ENCODE measurements at places on chromosomes 6 and 20.

- no peak overlapping the region for H3K27ac ChIP-seq
- H3K4me3 ChIP-seq: no peak overlapping the region
Measured at GRCh38 chr20:8986631-8987030, 82.3 kb upstream of the PLCB4 start.

DNA sequence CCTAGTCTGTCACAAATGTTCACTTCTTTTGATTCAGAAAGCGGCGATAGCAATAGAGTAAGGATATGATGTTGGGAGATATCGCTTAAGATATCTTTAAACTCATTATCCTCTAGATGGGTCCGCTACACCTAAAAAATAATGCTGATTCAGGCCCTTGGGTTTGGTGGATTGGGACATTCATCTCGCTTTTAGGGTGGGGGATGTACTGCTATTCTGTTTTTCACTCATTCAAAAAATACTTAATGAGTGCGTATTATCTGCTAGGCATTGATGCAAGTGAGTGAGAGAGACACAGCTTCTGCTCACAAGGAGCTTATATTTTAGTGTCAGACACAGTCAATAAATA, 118.3 kb upstream of the SUPT3H start:
- peaks cover 8% of the 10 kb centered on the region for H3K4me1 ChIP-seq
- DNase-seq: no peak
- H3K27ac ChIP-seq: no peak overlapping the region
- H3K4me3 ChIP-seq: no peak overlapping the region
- H3K36me3 ChIP-seq: peaks cover 3% of the 10 kb centered on the region

DNA sequence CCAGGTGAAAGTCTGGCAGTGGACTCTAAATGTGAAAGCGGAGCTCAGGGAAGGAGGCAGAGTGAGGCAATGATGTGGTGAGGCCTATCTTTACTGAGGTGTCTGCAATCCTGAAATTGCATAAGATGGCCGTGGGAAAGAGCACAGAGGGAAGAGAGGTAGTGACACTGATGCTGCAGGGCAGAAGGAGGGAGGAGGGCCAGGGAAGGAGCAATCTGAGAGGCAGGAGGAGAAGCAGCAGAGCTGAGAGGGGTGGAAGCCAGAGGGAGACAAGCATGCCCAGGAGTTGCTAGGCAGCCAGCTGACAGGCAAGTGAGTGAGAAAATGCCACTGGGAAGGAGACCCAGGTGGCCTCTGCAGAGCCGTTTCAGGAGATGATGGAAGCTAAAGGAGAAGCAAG, 97.4 kb upstream of the CNR1 start:
- no peaks in the 10 kb centered on the region for H3K36me3 ChIP-seq
- H3K27me3 ChIP-seq: no peaks in the 10 kb centered on the region
- H3K27ac ChIP-seq: no peak overlapping the region
- no peaks in the 10 kb centered on the region for H3K4me1 ChIP-seq
- no peak overlapping the region for H3K4me3 ChIP-seq
- no peak for DNase-seq

DNA sequence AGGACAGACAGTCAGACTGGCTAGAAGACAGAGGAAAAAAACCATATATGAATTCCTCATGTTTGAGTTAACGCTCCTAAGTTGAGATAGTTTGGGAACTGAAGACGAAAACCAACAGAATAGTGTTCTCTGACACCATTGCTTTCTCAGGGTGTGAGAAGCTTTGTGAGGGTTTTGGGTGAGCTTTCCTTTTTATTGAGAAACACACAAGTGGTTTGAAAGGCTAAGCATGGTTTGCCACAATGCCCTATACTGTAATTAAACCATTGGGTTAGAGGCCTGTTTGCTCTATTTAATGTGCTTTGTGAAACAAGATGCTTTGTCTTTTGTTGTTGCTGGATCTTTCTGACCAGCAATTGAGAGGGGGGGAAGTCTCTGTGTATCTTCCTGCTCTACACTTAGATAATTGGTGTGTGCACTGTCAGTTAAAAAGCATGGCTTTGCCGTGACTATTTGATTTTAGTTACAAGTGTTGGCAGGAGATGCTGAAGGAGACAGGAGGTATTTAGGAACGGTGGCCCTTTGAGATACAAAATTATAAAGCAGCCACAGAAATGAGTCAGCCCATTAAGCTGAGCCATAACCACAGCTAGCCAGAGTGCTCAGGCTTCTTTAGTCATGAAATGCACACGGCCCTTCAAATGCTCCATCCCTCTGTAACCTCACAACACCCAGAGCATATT, 273.0 kb upstream of the PREP start:
- no peak overlapping the region for H3K27ac ChIP-seq
- peak; percentile 91 for DNase-seq
- H3K27me3 ChIP-seq: no peaks in the 10 kb centered on the region
- H3K36me3 ChIP-seq: no peaks in the 10 kb centered on the region
- no peak overlapping the region for H3K4me3 ChIP-seq

GRCh38 chr6:111753573-111753972, 119.7 kb downstream of the FYN start:
- no peak overlapping the region for H3K27ac ChIP-seq
- no peaks in the 10 kb centered on the region for H3K27me3 ChIP-seq
- H3K4me3 ChIP-seq: no peak overlapping the region
- no peaks in the 10 kb centered on the region for H3K36me3 ChIP-seq

DNA sequence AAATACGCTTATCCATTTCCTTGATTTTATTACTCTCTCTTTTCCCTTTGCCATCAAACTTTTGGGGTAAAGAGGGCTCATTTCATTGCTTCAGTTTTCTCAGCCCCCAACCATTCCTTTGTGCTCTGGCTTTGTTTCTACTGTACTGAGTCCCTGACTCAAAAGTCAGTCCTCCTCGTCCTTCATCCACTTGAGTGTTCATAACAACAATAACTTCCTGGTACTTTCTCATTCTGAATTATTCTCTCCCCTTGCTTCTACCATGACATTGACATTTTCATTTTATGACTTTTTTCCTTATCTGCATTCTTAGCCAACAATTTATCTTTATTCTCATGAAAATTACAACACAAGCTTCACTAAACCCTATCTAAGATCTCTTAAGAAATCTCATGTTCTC, 911 bp downstream of the ENPP3 start:
- H3K27ac ChIP-seq: no peak overlapping the region
- no peak for DNase-seq
- peaks cover 3% of the 10 kb centered on the region for H3K4me1 ChIP-seq
- no peaks in the 10 kb centered on the region for H3K27me3 ChIP-seq
- no peak overlapping the region for H3K4me3 ChIP-seq

- no peaks in the 10 kb centered on the region for H3K36me3 ChIP-seq
- no peak overlapping the region for H3K27ac ChIP-seq
- no peaks in the 10 kb centered on the region for H3K4me1 ChIP-seq
- H3K4me3 ChIP-seq: no peak overlapping the region
- peaks cover 20% of the 10 kb centered on the region for H3K27me3 ChIP-seq
Measured at GRCh38 chr20:40741507-40742106, 52.6 kb upstream of the MAFB start.

DNA sequence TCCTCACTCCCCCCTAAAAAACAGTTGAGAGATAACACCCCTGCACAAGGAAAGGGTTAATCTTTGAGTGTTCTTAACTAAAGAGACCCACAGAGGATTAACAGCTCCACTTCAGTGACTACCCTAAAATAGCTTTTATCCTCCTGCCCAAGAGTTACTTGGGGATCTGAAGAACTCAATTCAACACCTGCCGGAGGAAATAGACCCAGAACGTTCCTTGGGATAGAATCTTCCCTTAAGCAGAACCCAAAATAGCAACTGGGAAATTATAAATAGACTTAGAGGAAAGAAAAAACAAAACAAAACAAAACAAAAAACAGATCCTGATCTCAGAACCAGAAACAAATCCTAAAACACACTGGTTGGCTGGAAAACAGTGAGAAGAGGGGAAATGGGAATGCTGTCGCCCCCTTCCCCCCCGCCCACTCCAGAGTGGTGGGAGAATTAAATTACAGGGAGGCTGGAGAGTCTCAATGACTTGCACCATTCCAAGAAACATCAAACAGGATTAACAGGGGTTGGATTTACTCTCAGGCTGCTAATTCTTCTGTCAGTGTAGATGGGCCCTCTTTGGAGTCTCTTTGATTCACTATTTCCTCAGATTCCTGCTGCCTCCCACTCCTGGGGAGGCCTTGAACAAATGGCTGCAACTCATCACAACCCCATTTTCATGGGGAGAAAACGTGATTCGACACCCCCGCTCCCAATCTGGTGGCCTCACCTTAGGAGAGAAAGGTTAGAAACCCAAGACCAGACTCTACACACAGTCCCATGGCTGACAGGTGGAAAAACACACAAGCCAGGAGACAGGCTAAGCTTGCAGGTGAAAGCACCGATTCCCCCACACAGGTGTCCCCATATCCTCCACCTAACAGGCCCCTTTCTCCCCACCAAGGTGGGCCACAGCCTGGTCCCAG, 1.4 kb downstream of the PLAGL2 start:
- peaks cover 16% of the 10 kb centered on the region for H3K36me3 ChIP-seq
- H3K27me3 ChIP-seq: no peaks in the 10 kb centered on the region
- no peak for DNase-seq
- peaks cover 23% of the 10 kb centered on the region for H3K4me1 ChIP-seq

- DNase-seq: no peak
- no peaks in the 10 kb centered on the region for H3K27me3 ChIP-seq
- H3K4me1 ChIP-seq: no peaks in the 10 kb centered on the region
- H3K27ac ChIP-seq: no peak overlapping the region
- peaks cover 84% of the 10 kb centered on the region for H3K36me3 ChIP-seq
- H3K4me3 ChIP-seq: no peak overlapping the region
Measured at GRCh38 chr20:45946149-45946970, 11.9 kb downstream of the PCIF1 start.

GRCh38 chr6:69948479-69949114, 82.2 kb downstream of the COL19A1 start:
- H3K4me3 ChIP-seq: no peak overlapping the region
- no peak overlapping the region for H3K27ac ChIP-seq
- no peaks in the 10 kb centered on the region for H3K4me1 ChIP-seq
- DNase-seq: no peak
- no peaks in the 10 kb centered on the region for H3K27me3 ChIP-seq

DNA sequence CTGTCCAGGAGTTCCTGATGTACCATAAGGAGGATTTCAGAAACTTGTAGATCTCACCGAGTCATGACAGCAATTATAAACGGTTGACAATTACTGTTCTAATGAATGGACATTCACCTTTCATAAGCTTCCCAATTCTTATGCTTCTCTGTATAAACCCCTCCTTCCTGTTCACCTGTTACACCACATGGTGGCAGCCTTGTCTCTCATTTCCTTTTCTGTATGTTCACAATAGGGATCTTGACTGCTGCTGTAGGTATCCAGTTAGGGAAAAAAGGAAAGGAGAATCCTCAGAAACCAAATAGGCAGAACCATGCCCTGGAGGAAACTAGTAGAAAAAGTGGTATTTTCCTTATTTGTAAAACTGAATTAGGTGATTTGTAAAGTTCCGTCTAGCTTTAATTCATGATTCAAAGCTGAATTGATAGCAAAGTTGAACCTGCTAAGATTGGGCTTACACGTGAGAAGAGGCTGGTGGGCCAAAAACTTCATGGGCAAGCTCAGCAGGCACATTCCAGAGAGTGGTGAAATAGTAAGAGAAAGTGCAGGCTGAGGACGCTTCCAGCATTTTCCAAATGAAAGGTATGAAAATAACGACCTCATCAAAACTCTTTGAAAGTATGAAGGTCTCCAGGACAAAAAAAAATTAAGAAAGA, 29.0 kb upstream of the TBPL1 start:
- H3K27me3 ChIP-seq: no peaks in the 10 kb centered on the region
- DNase-seq: peak; percentile 84
- H3K27ac ChIP-seq: no peak overlapping the region
- H3K4me1 ChIP-seq: no peaks in the 10 kb centered on the region
- H3K4me3 ChIP-seq: no peak overlapping the region
- no peaks in the 10 kb centered on the region for H3K36me3 ChIP-seq

DNA sequence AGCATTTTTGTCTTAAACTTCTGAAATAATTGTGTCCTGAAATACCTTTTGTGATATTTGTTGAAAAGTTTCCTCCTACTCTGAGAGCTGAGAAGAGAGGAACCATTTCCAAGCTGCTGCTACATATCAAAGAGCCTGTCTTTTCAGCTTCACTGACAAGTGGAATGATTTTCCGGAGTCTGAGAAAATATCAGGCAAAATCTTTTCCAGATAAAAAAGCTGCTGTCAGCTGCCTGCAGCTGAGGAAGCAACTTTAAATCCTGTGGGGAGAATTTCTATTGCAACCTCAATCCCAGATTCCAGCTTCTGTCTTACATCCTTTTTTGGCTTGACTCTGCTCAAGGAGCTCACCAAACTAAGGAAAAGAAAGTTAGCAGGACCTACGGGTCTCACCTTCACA, 904.3 kb downstream of the PHF3 start:
- no peak overlapping the region for H3K4me3 ChIP-seq
- H3K4me1 ChIP-seq: no peaks in the 10 kb centered on the region
- no peak for DNase-seq
- no peak overlapping the region for H3K27ac ChIP-seq
- no peaks in the 10 kb centered on the region for H3K27me3 ChIP-seq

DNA sequence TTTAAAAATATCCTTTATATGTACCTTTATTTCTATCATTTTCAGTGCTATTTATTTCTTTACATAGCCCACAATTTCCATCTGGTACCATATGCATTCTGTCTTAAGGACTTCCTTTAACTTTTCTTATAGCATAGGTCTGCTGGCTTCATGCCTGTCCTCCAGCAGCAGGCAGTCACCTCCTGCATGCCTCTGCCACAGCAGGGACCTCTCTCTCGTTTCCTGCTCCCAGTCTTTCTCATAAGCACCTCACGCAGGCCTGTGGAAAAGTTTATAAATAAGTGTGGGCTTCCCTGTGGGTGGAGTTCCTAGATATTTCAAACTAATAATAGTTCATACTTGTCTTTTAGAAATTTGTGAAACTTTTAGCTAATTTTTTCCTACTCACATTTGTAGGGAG, 133.9 kb downstream of the KCNQ5 start:
- DNase-seq: no peak
- H3K4me3 ChIP-seq: no peak overlapping the region
- H3K27ac ChIP-seq: no peak overlapping the region
- no peaks in the 10 kb centered on the region for H3K4me1 ChIP-seq
- H3K36me3 ChIP-seq: no peaks in the 10 kb centered on the region

GRCh38 chr20:56722042-56722441, 92.9 kb downstream of the TFAP2C start:
- H3K27ac ChIP-seq: no peak overlapping the region
- H3K4me1 ChIP-seq: no peaks in the 10 kb centered on the region
- DNase-seq: no peak
- H3K36me3 ChIP-seq: no peaks in the 10 kb centered on the region

- H3K36me3 ChIP-seq: no peaks in the 10 kb centered on the region
- peaks cover 13% of the 10 kb centered on the region for H3K4me1 ChIP-seq
- DNase-seq: peak; percentile 30
- H3K4me3 ChIP-seq: no peak overlapping the region
- no peak overlapping the region for H3K27ac ChIP-seq
Measured at GRCh38 chr6:53361549-53362031, 12.8 kb upstream of the ELOVL5 start.

GRCh38 chr20:33753763-33754162, 22.0 kb downstream of the ZNF341 start:
- no peak overlapping the region for H3K27ac ChIP-seq
- peak; percentile 38 for DNase-seq
- no peak overlapping the region for H3K4me3 ChIP-seq
- H3K36me3 ChIP-seq: peaks cover 22% of the 10 kb centered on the region

All from IMR-90 (cell line).